ENCODE measurements at places on chromosomes 4 and X. TPM values are rescaled to one million over a fixed set of nuclear protein-coding genes. Genes with fewer than 3 reads are reported as not detected.

Gene ANXA3
- 10.9 TPM for total RNA-seq

DNA sequence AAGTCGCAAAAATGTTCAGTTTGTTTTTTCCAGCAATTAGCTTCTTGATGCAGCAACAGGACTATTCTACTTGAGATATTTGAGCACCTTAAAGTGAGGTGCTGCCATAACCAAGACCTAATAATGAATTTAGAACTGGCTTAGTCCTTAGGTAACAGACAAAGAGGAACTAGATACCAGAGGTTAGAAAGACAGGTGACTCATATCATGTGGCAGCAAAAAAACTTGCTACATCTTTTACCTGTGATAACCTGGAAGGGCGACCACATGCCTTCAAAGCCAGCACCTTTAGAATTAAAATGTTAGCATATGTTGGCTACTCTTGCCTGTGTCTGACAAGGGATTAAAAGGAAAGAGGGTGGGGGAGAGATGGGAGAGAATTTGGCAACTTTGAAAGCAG, 90.4 kb downstream of the ARHGAP6 start:
- no peak for DNase-seq

- peak; percentile 48 for DNase-seq
These were observed 1.9 kb downstream of the BCORL1 start for GRCh38 chrX:129984111-129984958.

Gene PHEX
- 0.29 TPM for total RNA-seq

- no peak for DNase-seq
These were observed 1117.6 kb upstream of the PRKX start for GRCh38 chrX:4830880-4831557.

DNA sequence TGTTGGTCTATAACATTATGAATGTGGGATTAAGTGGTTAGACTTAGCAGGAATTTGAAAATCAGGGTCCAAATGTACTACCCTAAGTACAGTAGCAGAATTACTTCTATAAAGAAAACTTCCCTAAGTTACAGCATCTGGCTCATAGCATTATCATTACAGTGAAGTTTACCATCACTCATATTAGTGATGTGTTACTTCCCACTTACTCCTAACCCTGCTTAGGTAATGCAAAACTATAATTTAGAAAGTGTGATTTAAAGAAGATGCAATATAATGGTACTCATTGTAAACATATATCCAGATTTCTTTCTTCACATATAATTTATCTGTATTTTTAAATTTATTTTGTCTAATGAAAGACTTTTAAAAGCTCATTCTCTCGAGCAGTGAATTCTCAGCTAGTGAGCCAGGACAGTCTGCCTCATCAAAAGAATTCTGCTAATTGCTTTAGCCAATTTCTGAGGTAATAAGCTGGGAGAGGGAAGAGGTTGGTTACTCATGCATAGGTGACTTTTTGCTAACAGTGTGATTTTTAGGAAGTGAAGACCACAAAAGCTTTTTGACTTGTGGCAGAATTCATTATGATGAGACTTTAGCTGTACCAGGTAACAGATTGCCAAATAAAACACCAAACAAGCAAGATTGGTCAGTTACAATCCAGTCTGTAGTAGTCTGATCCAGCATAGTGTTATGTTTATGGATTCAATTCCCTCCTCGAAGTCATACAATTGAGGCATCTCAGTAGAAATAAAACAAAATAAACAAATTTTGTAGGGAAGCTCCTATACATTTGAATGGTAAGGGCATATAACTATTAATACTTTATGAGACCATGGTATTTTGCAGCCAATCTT, 21.0 kb downstream of the PLS3 start:
- DNase-seq = no peak

All from right cardiac atrium (tissue), 5 donors.